ENCODE measurements at places on chromosomes 4 and X. TPM values are rescaled to one million over a fixed set of nuclear protein-coding genes. Genes with fewer than 3 reads are reported as not detected.

NEXMIF gene
- polyA plus RNA-seq, result 0.03 TPM

- no peak for DNase-seq
Observed at GRCh38 chrX:72526534-72527508, 45.8 kb downstream of the HDAC8 start.

GRCh38 chrX:40081679-40082068 is 16.1 kb downstream of the BCOR start:
- DNase-seq, result no peak

MAP3K15 gene
- polyA plus RNA-seq, result not detected

DNA sequence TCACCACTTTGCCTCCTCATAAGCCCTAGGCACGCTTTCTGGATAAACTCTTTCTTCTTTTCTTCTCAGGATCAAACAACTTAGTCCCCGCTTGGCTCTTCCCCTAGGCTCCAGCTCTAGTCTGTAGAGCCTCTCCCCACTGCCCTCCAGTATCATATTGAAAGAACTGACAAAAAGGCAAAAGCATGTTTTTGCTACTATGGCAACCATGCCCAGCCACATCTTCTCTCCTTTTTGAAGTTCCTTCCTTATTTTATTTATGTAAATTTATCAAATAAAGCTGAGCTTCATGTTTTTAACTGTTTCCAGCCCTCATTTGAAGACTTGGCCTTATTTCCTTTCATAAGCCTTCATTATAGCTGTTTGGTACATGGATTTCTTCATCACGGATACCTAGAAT is 86.0 kb upstream of the LIMCH1 start:
- no peak for DNase-seq

Measured in CD4-positive, CD25-positive, alpha-beta regulatory T cell (primary cell).